ENCODE measurements at places on chromosomes 6 and 20. TPM values are rescaled to one million over a fixed set of nuclear protein-coding genes. Genes with fewer than 3 reads are reported as not detected.

DNA sequence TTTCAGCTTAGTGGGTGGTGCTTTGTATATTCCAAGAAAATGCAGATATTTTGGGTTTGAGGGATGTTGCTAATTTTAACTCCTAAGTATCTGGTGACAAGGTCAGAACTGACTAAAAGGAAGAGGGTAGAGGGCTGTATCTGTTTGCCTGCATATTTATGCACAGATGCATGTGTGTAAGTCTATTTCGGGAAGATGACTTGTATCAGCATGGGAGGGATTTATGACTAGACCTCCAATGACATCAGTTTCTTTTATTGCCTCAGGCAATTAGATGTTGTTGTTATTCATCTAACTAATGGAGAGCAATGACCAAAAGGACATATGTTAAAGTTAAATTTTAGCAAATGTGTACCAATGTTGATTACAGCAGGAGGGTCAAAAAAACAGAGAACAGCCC lies 734.3 kb downstream of the QKI start:
- H3K27me3 ChIP-seq = no peaks in the 10 kb centered on the region
- H3K4me1 ChIP-seq = no peaks in the 10 kb centered on the region
- no peak for DNase-seq
- no peak overlapping the region for H3K27ac ChIP-seq

GRCh38 chr20:41011551-41012067 lies 17.0 kb upstream of the TOP1 start:
- no peaks in the 10 kb centered on the region for H3K36me3 ChIP-seq
- H3K27ac ChIP-seq = no peak overlapping the region
- H3K4me3 ChIP-seq = no peak overlapping the region
- no peak for DNase-seq
- H3K4me1 ChIP-seq = peaks cover 12% of the 10 kb centered on the region
- no peaks in the 10 kb centered on the region for H3K27me3 ChIP-seq

- peak overlapping the region; percentile 11 for H3K4me3 ChIP-seq
- H3K4me1 ChIP-seq = peaks cover 26% of the 10 kb centered on the region
- no peak overlapping the region for H3K27ac ChIP-seq
- no peaks in the 10 kb centered on the region for H3K36me3 ChIP-seq
- DNase-seq = no peak
- H3K27me3 ChIP-seq = no peaks in the 10 kb centered on the region
Observed at GRCh38 chr20:3767110-3767426, 485 bp downstream of the ADISSP start.

DNA sequence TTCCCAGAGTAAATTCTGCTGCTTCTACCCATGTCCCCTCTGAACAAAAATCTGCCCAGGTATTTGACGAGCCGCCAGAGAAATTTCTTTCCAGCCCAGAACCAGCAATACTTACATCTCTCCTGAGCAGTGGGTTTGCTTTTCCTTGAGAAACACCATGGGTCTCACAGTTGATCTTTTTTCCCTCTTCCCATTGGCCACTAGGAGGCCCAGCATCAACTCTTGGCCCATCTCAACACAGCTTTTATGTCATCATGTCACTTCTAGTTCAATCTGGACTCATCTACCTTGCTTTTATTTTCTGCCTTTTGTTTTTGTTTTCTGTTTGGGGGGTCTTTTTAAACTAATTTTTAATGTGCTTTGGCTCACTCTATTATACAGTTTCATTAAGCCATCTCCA lies 18.8 kb downstream of the MAFB start:
- no peak for DNase-seq
- H3K4me3 ChIP-seq = no peak overlapping the region
- no peaks in the 10 kb centered on the region for H3K36me3 ChIP-seq
- peak overlapping the region; percentile 79 for H3K27ac ChIP-seq
- peaks cover 60% of the 10 kb centered on the region for H3K4me1 ChIP-seq

GRCh38 chr6:163412341-163412740 lies 2.2 kb upstream of the QKI start:
- H3K27me3 ChIP-seq = no peaks in the 10 kb centered on the region
- no peak overlapping the region for H3K27ac ChIP-seq
- peaks cover 5% of the 10 kb centered on the region for H3K4me1 ChIP-seq
- no peak for DNase-seq
- H3K4me3 ChIP-seq = no peak overlapping the region

DNA sequence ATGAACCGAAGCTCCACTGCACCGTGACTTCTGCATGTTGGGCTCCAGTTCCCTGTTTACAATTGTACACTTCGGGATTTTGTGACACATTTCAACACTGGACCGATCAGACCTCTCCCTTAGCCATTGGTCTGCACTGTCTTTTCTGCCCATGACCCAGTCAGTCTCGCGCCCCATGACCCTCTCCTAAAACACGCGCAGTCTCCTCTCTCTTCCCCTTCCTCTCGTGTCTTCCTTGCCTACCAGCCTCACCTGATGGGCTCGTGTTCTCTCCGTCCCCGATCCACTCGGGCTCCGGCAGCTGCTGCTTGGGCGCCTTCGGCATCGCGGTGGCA lies 535 bp upstream of the ABCF1 start:
- no peak for DNase-seq
- H3K4me3 ChIP-seq = peak overlapping the region; percentile 50
- H3K27me3 ChIP-seq = no peaks in the 10 kb centered on the region
- H3K4me1 ChIP-seq = peaks cover 14% of the 10 kb centered on the region

- H3K36me3 ChIP-seq = no peaks in the 10 kb centered on the region
- H3K27me3 ChIP-seq = no peaks in the 10 kb centered on the region
- peaks cover 12% of the 10 kb centered on the region for H3K4me1 ChIP-seq
Observed at GRCh38 chr6:57173886-57174510, 1.9 kb downstream of the BAG2 start.

GRCh38 chr20:41231136-41231535 lies 86.4 kb downstream of the ZHX3 start:
- no peaks in the 10 kb centered on the region for H3K27me3 ChIP-seq
- DNase-seq = no peak
- no peaks in the 10 kb centered on the region for H3K36me3 ChIP-seq
- H3K4me1 ChIP-seq = peaks cover 36% of the 10 kb centered on the region

DNA sequence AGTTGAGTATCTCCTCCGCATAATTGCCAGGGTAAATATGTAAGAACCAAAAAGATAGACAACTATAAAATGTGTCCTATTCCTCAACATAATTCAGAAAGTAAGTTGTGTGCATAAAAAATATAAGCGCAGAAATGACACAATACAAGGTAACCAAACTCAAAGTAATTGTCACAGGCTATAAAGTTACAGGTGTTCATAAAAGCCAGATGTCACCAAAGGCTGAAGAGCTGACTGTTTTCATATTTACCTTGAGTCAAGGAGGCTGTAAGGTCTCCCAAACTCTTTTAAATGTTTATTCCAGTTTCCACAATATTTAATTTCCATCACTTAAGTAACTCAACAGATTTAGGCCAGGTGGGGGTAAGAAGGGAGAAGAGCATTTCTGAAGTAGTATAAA lies 192.2 kb upstream of the MARCKS start:
- DNase-seq = no peak
- no peak overlapping the region for H3K27ac ChIP-seq
- no peaks in the 10 kb centered on the region for H3K36me3 ChIP-seq
- no peaks in the 10 kb centered on the region for H3K27me3 ChIP-seq
- H3K4me1 ChIP-seq = no peaks in the 10 kb centered on the region
- H3K4me3 ChIP-seq = no peak overlapping the region

- H3K4me3 ChIP-seq = no peak overlapping the region
- no peaks in the 10 kb centered on the region for H3K27me3 ChIP-seq
- H3K27ac ChIP-seq = no peak overlapping the region
- H3K36me3 ChIP-seq = no peaks in the 10 kb centered on the region
- no peaks in the 10 kb centered on the region for H3K4me1 ChIP-seq
- DNase-seq = no peak
Observed at GRCh38 chr6:6407071-6407741, 86.7 kb upstream of the F13A1 start.

GRCh38 chr20:34022839-34023234 lies 29.1 kb downstream of the RALY start:
- no peaks in the 10 kb centered on the region for H3K36me3 ChIP-seq
- H3K27ac ChIP-seq = peak overlapping the region; percentile 98
- peaks cover 94% of the 10 kb centered on the region for H3K4me1 ChIP-seq

DNA sequence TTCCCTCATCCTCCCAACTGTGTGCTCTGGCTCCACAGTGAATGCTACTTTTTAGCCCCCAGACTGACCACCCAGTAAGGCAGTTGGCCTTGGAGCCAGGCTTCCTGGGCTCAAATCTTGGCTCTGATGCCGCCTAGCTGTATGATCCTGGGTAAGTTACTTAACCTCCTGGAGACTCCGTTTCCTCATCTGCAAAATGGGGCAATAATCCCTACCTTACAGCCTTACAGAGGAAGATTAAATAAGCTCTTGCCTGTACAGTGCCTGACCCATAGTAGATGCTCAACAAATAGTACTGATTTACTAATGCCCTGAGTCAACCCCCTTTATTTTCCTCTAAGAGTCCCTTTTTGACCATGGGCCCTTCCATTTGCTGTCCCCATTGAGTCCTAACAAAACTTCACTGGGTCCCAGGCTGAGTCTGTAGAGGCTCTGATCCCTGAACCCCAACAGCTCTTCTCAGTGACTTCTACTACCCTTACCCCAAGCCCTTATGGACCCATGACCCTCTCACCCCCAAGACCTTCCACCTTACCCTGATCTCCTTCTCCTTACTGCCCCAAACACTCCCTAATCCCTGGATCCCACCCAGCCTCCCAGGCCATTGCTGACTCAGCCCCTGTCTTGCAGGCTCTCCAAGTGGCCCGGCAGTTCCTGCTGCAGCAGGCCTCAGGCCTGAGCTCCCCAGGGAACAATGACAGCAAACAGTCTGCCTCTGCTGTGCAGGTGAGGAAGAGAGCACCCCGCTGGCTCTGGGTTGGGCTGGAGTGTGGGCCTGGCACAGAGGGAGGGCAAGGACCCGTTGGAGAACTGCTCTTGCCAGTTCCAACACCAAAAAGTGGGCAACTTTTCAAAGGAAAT lies 31.4 kb downstream of the FOXP4 start:
- no peaks in the 10 kb centered on the region for H3K27me3 ChIP-seq
- H3K36me3 ChIP-seq = no peaks in the 10 kb centered on the region
- peaks cover 88% of the 10 kb centered on the region for H3K4me1 ChIP-seq
- H3K4me3 ChIP-seq = no peak overlapping the region

DNA sequence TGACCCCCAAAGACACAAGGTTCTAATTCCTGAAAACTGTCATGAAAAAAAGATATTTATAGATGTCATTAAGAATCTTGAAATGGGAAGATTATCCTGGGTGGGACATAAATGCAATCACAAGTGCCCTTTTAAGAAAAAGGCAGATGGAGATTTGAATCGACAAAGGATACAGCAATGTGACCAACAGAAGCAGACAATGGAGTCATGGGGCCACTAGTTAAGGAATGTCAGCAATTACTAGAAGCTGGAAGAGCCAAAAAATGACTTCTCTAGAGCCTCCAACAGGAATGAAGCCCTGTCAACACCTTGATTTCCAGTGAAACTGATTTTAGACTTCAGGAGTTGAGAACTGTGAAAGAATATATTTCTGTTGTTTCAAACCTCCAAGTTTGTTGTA lies 448.5 kb downstream of the MEI4 start:
- no peaks in the 10 kb centered on the region for H3K27me3 ChIP-seq
- no peaks in the 10 kb centered on the region for H3K36me3 ChIP-seq
- H3K4me3 ChIP-seq = no peak overlapping the region
- no peak for DNase-seq

DNA sequence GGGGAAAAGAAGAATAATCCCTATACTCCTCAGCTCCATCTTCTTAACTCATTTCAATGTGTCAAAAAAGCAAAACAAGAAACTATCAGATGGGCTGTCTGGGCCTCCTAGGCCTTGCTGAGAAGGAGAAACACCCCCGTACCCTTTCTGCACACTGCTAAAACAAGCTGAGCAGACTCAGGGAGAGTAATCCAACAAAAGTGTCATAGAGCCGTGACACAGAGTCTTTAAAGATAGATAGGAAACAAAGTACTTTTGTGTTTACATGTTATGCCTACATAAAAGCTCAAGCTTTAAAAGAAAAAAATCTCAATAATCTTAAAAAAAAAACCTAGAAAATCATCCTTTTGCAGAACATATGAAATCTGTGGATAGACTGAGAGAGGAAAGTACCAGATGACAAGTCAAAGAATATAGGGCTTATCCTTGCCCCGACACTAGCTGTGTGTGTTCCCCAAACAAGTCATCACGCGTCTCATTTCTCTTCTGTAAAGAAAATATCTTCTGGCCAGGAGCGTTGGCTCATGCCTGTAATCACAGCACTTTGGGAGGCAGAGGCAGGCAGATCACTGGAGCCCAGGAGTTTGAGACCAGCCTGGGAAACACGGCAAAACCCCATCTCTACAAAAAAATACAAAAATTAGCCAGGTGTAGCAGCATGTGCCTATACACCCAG lies 81.3 kb downstream of the MAP3K5 start:
- H3K4me3 ChIP-seq = no peak overlapping the region
- H3K27ac ChIP-seq = no peak overlapping the region
- peaks cover 6% of the 10 kb centered on the region for H3K4me1 ChIP-seq
- no peaks in the 10 kb centered on the region for H3K36me3 ChIP-seq
- H3K27me3 ChIP-seq = no peaks in the 10 kb centered on the region
- no peak for DNase-seq

ZBP1 gene
- 0.34 TPM for total RNA-seq

C6orf132 gene
- total RNA-seq = 14.8 TPM

ZC3H12D gene
- 1.2 TPM for total RNA-seq

PPARD gene
- 37.6 TPM for total RNA-seq

GJA10 gene
- total RNA-seq = not detected

CD83 gene
- 3.4 TPM for total RNA-seq

SOX4 gene
- 20.7 TPM for total RNA-seq

CD93 gene
- 32.7 TPM for total RNA-seq

HUS1B gene
- 4.8 TPM for total RNA-seq

GSTA3 gene
- not detected for total RNA-seq

DCDC2 gene
- total RNA-seq = 12.5 TPM

Data from thyroid gland (tissue), 4 donors.